SIG-M5 (cell line): ENCODE measurements at places on chromosomes 2 and 18.
A peak's percentile ranks its signal among the peaks of the same experiment; 100 is the strongest.

DNA sequence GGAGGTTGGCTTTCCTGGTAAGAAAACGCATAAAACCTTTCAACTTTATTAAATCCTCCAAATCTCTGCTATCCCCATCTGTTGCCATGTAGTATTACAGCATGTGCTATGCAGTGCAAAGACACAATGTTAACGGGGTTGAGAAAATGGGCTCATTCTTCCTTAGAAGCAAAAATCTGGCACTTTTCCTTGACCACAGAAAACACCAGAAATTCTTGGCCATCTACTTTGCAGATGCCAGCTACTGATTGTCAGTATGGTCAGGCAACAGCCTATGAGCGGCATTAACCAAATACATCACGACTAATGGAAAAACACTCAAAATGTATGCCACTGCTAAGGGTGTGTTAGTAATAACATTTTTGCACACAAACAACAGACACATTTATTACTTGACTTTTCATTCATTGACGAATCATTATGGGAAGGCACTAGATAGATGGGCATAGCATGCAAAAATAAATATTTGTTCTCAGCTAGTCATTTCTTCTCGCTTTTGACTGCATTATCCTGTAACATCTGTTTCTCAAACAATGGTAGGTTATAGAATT is 65.2 kb upstream of the CRIM1 start:
- DNase-seq, result no peak

DNA sequence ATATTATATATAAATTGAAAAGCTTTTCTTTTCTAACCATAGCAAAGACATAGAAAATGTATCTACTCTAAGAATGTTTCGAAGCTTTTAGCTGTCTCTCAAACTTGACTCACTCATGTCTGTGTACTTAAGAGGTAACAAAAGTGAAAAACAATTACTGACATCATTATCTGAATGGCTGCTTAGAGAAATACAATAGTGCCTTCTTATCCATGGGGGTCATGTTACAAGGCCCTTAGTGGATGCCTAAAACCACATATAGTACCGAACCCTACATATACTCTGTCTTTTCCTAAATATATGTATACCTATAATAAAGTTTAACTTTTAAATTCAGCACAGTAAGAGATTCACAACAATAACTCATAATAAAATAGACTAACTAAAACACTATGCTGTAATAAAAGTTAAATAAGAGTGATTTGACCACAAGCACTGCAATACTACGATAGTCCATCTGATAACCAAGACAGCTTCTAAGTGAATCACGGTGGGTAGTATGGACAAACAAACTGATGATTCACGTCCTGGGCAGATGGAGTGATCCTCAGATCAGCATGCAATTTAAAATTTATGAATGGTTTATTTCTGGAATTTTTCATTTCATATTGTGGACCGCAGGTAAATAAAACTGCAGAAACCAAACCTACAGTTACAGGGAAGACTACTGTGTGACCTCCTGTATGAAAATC is 246.2 kb downstream of the XIRP2 start:
- DNase-seq, result no peak

- no peak for DNase-seq
These were observed 119.5 kb upstream of the MCFD2 start for GRCh38 chr2:47034973-47035609.

DNA sequence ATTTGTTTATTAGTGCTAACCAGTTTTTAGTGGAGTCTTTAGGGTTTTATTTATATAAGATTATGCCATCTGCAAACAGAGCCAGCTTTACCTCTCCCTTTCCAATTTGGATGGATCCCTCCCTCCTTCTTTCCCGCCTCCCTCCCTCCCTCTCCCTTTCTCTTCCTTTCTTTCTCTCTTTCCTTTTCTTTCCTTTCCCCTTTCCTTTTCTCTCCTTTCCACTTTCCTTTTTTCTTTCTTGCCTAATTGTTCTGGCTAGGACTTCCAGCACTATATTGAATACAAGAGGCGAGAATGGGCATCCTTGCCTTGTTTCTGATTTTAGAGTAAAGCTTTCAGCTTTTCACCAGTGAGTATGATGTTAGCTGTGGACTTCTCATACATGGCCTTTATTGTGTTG is 24.1 kb downstream of the COLEC11 start:
- no peak for DNase-seq

GRCh38 chr2:100986157-100986556 is 15.9 kb upstream of the RPL31 start:
- no peak for DNase-seq

- no peak for DNase-seq
These were observed 47.1 kb downstream of the COPS8 start for GRCh38 chr2:237132799-237133198.

- no peak for DNase-seq
These were observed 171.3 kb upstream of the PGAP1 start for GRCh38 chr2:197097578-197098366.

DNA sequence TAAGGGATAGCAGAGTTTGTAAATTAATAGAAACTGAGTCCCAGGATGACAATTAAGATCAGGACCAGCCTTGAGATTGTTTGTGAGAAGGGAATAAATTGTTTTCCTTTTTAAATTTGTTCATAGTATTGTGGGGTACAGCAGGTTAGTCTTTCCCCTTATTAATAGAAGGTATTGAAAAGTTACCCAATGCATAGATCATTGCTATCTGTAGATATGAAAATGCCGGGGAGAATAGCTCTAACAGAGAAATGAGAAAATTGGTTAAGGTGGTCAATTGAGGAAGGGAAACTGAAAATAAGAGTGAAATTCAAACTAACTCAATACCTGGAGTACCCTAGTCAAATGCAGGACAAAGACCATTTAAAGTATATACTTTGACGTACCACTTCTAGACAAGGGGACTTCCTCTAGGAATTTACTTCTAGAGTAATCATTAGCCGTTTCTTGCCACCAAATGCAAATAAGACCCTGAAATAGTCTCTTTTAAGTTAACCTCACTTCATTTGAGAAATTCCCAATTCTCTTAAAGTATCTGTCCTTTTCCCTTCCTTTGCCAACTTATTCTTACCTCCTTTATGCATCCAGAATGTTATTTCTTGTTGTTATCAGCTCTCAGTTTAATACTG is 1224.4 kb upstream of the LRRTM1 start:
- no peak for DNase-seq

DNA sequence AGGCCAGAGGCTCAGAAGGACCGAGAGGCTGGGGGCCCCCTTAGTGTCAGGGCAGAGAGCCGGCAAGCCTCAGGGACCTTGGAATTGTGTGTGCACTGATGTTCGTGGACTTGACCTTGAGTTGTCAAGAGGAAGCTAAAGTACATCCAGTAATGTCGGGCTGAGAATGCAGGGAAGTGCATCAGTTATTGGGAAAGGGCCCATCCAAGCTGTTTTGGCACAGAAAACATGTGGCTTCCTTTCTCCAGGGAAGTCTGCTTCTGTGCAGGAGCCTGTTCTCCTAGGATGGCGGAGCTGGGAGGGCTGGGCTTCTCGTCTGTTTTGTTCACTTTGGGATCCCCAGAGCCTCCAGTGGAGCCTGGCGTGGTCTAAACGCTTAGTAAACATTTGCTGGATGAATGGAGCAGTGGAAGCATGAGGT is 23.7 kb downstream of the ATOH8 start:
- DNase-seq, result no peak

DNA sequence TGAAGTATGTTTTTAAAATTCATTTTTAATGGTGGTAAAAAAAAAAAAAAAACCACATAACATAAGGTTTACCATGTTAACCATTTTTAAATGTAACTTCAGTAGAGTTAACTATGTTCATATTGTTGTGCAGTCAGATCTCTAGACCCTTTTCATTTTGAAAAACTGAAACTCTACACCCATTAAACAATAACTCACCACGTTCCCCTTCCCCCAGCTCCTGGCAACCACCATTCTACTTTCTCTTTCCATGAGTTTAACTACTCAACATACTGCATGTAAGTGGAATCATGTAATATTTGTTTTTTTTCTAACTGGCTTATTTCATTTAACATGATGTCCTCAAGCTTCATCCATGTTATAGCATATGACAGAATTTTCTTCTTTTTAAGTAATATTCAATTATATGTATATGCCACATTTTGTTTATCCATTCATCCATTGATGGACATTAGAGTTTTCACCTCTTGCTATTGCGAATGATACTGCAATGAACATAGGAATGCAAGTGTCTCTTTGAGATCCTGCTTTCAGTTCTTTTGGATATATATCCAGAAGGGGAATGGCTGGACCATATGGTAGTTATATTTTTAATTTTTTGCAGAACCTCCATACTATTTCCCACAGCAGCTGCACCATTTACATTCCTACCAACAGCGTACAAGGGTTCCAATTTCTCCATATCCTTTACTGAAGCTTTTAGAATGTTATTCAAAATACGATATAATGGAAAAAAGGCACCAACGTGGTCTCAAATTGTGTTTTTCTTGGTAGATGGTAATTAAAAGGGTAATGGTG is 91.0 kb downstream of the SPTBN1 start:
- DNase-seq, result no peak

GRCh38 chr18:10776493-10776892 is 250.7 kb downstream of the NAPG start:
- no peak for DNase-seq

DNA sequence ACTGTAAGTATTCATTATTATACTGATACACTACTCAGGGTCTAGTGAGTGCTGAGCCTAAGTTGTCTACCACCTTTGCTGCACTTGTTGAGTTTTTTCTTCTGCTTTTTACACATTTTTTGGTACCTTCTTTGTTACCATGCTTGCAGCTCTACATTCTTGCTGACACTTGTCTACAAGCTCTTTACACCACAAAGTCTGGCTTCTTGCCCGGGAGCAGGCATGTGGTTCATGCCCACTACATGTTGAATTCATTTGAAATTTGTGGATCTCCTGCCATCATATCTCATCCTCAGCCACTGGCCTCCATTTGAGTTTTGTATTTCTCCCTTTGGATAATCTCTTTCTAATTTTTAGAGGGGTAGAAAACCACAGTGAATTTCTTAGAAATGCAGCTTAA is 29.9 kb downstream of the IL18R1 start:
- no peak for DNase-seq

DNA sequence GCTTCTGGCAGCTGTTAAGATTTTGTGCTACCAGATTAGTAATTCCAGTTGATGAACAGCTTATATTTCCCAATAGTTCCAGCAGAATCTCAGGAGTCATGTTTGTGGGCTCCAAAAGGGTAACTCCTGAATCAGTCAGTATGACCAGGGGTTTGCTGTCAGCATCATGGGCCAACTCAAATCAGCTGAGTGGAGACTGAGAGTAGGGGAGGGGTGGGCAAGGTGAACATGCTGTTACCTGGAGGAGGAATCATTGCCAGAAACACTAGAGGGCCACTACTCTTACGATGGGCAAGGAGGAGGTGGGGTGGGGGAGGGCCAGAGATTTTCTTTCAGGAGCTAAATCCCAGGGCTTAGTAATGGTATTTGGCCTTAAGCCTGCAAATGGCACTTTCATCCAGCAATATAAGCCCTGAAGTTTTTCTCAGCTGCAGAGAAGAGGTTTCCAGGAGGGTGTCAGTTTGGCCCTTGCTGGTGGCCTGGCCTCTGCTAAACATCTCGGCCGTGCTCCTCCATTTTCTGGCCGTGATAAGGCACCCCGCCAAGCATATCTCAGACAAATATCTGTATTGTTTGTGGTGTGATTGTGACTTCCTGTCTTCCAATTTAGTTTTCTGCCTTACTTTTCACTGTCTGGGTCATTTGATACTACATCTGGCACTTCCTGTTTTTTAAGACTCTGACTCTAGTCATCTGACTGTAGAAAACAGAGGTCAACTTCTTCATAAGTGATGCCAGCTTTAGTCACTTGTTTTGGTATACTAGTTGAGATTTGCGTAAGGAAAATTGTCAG is 120.5 kb upstream of the CXCR4 start:
- peak; percentile 87 for DNase-seq

GRCh38 chr2:179854891-179855290 is 6.5 kb downstream of the ZNF385B start:
- DNase-seq, result no peak

- DNase-seq, result no peak
These were observed 49.2 kb downstream of the TMEM18 start for GRCh38 chr2:627926-628560.

- no peak for DNase-seq
These were observed 26.8 kb upstream of the SLC9A2 start for GRCh38 chr2:102592601-102593000.

- no peak for DNase-seq
These were observed 247.3 kb upstream of the SP5 start for GRCh38 chr2:170467568-170468422.

GRCh38 chr18:25145731-25146511 is 206.0 kb downstream of the ZNF521 start:
- DNase-seq, result no peak

- no peak for DNase-seq
These were observed 7.2 kb downstream of the SIX3 start for GRCh38 chr2:44948565-44949328.

DNA sequence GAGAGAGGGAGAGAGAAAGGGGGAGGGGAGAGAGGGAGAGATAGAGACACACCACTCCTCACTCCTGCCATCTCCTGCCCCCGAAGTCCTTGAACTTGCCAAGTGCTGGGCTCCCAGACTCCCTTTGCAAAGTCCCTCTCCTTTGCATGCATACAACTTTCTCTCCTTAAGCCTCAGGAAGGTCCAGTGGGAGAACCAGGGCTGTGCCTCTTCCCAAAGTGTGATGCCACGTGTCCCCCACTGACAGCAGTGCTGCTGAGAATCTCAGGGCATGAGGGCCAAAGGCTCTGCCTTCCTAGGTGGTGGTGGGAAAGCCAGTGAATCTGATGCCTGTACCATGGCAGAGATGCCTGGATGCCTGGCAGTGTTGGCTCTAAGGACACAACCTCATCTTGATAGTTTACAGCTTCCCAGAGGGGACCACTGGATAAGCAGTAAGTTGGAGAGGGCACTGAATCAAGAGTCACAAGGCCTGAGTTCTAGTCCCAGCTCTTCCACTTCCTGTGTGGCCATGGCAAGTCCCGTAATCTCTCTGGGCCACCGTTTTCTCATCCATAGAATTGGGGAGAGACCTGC is 103.4 kb downstream of the CLIP4 start:
- DNase-seq, result no peak

DNA sequence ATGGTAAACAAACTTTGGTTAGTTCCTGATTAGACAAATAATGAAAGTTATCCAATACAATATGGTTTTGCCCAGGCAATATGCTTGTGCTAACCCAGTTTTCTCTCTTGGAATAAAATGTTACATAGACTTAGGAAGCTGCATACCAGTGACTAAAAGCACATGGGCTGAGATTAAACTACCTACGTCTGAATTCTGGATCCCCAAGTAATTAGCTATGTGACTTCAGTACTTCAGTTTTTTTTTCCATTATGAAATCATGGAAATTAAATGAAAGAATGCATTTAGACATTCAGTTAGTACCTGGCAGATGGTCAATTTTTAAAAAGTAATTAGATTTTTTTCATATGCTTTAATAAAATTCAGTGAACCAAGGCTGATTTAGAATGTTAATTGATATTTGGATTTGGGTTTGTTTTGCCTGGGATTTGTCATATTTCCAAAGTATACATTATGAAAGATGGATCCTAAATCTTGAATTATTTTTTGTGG is 213.9 kb downstream of the PTH2R start:
- no peak for DNase-seq

- no peak for DNase-seq
These were observed 13.3 kb upstream of the IAH1 start for GRCh38 chr2:9461079-9461478.
